ENCODE measurements at places on chromosomes 6 and 20. TPM values are rescaled to one million over a fixed set of nuclear protein-coding genes. Genes with fewer than 3 reads are reported as not detected.

HTR1E gene
- total RNA-seq: not detected

CTCFL gene
- not detected for total RNA-seq

SLC4A11 gene
- 3.2 TPM for total RNA-seq

TREM2 gene
- total RNA-seq: not detected

NKX2-2 gene
- not detected for total RNA-seq

SLC23A2 gene
- total RNA-seq: 22.2 TPM

C20orf202 gene
- not detected for total RNA-seq

GUCA1A gene
- total RNA-seq: not detected

SLC12A5 gene
- total RNA-seq: 1.7 TPM

VSX1 gene
- total RNA-seq: not detected

TPD52L1 gene
- total RNA-seq: 7.2 TPM

KCNG1 gene
- total RNA-seq: 6.3 TPM

UBD gene
- total RNA-seq: not detected

NRSN1 gene
- not detected for total RNA-seq

LZTS3 gene
- total RNA-seq: 6.6 TPM

EPPIN gene
- total RNA-seq: not detected

TRIM15 gene
- total RNA-seq: not detected

KCNK17 gene
- total RNA-seq: not detected

SYNGAP1 gene
- 34.7 TPM for total RNA-seq

TUBB2B gene
- 67.2 TPM for total RNA-seq

Measured in osteocyte (in vitro differentiated cells).